ENCODE measurements at places on chromosomes 4 and X.

DNA sequence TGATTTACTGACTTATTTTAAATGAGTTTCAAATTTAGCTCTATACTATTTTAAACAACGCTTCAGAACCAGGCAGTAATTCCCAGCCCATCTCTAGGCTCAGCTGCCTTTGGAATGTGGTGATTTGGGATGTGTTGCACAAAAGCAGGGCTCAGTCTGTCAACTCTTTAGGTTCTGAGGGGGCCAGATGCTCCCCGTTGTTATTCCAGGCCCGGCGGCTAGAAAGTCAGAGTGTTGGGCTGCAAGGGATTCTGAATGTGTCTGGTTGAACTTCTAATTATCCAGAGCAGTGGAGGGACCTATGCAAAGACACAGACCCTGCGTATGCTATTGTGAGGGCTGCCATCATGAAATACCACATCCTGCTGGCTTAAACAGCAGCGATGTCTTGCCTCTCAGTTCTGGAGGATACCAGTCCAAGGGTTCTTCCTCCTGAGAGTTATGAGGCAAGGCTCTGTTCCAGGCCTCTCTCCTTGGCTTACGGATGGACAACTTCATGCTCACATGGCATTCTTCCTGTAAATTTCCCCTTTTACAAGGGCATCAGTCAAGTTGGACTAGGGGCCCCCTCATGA lies 123.2 kb upstream of the TRIM2 start:
- no peak for DNase-seq

GRCh38 chr4:151407466-151408379 lies 1.3 kb upstream of the FHIP1A start:
- no peak for DNase-seq

DNA sequence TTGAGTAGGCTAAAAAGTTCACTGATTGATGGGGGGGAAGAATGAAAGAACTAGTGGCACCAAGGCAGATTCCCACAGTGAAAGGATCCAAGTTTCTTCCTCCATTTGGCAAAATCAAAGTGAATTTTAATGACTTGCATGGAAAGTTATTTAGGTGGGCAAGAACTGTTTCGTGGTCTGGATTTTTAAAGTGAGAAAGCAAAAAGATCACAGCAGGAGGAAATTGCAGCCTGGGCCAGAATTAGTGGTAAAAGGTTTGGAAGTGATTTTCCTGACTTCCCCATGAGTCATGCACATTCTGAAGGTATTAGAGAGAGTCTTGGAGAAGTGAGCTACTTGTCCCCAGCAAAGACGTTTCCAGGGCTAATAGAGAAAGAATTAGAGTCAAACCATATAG lies 207.8 kb downstream of the ANTXR2 start:
- DNase-seq: no peak

DNA sequence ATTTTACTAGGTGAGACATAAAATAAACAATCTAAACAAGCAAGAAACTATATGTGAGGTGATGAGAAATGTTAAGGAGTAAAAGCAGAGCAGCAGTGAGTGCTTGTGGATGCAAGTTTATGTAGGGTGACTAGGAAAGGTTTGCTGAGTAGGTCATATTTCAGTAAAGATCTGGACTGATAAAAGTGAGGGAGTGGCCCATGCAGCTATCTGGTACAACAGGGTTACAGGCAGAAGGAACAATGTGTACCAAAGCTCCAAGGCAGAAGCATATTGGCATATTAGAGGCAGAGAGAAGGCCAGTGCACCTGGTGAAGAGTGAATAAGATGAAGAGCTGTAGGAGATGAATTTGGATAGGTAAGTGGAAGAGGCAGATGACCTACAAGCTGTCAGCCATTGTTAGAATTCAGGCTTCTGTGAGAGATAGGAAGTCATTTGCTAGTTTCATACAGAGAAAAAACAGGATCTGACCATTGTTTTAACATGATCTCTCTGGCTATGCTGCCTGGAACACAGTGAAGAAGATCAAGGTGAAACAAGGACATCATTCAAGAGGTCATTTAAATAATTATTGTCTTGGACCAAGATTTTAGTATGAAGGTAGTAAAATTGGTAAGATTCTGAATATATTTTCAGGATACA lies 274.6 kb downstream of the ANKRD50 start:
- DNase-seq: no peak

GRCh38 chr4:146333895-146334262 lies 119.5 kb downstream of the REELD1 start:
- DNase-seq: no peak

DNA sequence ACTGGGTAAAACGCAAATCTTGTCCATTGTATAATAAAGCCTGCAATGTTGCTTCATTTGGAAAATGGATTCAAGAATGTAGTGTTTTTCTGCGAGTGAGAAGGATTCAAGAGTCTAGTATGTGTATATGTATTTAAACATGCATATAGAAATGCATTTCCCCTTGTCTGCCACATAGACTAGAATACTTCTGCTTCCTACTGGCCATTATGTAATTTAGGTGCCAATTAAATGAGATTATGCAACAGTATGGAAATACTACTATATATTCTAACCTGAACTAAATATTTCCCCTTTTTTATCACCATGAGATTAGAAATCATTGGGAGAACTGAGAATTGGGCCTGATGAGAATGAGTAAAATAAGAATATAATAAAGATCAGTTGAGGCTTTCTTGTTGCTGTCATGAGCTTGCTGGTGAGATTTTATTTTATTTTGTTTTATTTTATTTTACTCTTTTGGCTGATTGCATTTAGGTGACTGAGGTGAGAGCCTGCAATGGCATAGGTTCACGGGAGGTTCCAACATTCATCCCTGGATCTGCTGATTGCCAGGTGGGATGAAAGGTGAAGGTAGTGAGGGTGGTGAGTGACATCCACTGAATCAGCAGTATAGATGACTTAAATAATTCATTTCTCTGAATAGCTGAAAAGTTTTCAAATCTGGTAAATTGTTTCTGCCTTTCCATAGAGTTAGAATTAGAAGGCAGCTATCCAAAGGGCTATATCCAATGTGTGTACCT lies 95.6 kb upstream of the SLC4A4 start:
- no peak for DNase-seq

DNA sequence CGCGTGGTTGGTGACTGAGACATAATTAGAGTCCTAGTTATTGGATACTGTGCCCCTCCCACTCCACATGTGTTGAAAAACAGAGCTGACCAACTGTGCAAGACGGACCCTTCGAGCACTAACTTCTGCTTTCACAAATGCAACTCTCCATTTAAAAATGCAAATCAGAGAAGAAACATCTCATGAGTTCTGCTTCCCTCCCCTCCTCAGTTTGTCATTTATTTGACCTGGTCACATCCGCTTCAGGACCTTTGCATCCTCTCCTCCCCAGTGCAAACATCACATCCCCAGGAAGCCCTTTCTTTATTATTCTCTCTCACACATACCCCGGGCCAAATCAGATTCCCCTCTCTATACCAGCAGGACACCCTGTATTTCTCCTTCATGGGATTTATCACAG lies 38.1 kb upstream of the NOCT start:
- DNase-seq: peak; percentile 71

GRCh38 chr4:39498727-39499020 lies 28.6 kb downstream of the UGDH start:
- DNase-seq: no peak

DNA sequence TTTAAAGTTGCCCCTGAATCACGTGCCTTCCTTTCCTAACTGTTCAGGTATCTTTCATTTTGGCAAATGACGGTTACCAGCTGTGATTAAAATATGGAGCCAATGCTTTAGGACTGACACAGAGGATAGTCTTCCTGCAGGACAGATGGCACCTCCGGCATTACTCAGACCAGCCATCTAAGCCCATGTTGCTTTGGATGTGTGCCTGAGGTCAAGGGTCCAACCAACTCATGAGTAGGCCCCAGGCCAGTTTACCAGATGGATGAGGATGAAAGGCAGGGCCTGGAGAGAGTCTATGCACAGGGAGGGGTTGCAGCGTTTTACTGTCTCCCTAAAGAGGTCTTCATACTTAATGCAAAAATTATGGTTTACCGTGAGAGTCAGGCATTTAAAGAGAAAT lies 174.0 kb upstream of the GATB start:
- no peak for DNase-seq

- no peak for DNase-seq
Observed at GRCh38 chr4:118967393-118967792, 78.7 kb downstream of the SYNPO2 start.

- no peak for DNase-seq
Observed at GRCh38 chr4:13599159-13599558, 28.4 kb downstream of the BOD1L1 start.

- no peak for DNase-seq
Observed at GRCh38 chrX:65750674-65751469, 83.4 kb downstream of the MSN start.

DNA sequence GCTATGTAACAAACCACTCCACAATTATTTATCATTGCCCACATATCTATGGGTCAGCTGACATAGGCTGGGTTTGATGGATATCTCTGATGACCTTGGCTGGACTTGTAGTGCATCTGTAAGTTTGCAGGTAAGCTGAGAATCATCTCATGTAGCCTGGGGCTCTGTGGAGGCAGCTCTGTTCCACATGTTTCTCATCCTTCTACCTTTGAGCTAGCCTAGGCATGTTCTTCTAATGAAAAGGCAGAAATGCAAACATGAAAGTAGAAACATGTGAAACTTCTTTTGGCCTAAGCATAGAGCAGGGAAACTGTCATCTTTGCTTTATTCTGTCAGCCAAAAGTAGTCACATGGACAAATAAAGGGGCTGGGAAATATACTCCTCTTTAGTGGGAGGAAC lies 18.2 kb downstream of the MRPL1 start:
- DNase-seq: no peak

GRCh38 chr4:153684182-153684970 lies at the start of gene TLR2:
Gene TLR2 (plus strand): TSS chr4:153684280. CDS start chr4:153702908, 18,628 bp downstream.
- DNase-seq: no peak

DNA sequence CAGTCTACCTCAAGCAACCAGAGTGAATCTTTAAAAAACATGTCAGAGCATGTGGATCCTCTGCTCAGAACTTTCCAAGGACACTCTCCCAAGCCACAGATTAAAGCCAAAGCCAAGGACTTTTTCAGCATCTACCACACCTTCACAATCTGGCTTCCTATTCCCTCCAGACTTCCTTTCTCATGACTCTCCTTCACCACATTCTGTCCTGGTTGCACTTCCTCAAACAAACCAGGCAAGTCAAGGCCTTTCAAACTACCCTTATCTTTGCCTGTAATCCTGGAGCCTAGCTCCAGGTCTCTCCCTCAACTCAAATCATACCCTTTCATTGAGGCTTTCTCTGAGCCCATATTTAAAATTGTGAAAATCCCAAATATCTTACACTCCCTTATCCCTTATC lies 191.6 kb upstream of the GALNTL6 start:
- no peak for DNase-seq

DNA sequence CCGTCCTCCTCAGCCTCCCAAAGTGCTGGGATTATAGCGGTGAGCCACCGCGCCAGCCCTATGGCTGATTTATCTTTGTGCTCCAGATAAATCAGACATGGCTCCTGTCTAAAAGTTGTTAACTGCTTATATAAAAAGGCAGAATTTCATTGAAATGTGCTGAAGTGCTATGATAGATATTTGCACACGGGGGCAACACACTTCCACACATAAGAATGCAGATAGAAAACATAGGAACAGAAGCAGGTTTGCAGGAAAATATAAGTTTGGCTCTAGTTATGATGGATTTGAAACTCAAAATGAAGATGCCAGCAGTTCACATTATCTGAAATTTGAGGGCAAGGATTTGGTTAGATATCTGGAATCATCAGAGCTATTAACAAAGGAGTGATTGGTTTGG lies 163.1 kb upstream of the SLITRK2 start:
- no peak for DNase-seq

GRCh38 chrX:10634392-10635161 lies 14.2 kb upstream of the MID1 start:
- DNase-seq: no peak

DNA sequence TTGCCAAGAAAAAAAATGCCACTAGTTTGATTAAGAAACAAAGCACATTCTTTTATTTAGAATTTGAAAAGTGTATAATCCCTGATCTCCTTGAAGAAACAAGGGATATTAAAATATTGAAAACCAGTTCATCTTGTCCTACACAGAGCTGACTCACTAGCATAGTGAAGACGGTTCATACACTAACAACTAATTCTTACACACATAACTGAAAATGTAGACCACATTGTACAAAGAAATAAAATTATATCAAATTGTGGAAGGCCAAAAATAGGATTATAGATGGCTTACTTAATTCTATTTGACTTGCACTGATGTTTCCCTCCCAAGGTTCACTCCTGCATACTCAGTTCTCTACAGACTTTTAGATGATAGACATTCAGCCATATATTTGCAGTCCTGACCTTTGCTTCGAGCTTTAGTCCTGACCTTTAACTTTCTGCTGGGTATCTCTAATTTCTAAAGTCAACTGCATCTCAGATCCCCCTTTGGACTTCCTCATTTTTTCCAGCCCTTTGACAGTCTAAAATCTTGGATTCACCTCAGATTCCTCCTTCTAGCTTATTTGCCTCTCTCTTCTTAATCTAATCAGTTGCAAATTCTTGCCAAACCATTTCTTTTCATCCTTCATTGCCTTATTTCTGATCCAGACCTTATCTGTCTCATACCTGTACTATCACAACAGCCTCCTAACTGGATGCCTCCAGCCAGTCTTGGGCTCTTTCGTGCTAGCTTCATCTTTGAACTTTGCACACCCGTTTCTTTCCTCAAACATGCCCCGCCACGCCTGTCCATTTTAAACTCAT lies 4.5 kb upstream of the WWC2 start:
- DNase-seq: no peak

DNA sequence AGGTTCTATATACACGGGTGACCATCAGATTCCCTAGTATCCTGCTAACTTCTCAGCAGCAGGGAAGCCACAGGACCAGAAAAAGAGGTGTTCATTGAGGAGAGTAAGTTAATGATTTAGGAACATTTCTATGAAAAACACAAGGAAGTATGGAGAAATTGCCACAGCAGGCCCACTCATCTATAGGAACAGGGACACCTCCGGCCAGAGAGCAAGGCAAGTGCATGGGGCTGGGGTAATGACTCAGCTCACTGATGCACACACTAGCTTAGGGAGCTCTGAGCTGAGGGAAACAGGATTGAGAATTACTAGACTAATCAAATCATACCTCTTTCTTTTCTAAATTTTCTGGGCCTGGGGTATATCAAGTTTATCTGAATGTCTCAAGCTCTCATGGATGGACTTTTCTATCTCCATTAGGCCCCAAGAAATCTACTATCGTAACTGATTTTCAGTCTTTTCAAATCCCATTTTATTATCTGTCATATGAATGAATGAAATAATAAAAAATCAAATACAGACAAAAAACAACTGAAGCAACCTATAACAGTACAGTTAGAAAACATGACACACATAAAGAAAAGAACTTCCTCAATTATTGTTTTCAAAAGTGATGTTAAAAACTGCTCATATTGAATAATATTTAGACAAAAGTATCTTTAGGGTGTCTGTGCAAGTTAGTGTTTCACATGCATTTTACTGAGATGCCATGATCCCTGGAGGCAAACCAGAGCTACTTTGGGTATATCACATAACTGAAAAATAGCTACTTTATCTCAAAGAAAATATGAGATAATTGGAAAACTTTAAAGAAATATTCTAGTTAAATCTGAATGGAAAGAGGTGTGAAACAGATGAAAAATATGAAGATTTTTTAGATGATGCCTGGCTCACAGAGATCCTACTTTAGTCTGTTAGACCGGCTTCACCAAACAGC lies 89.8 kb downstream of the FBXO8 start:
- no peak for DNase-seq

Measured in NAMALWA (cell line).